ENCODE measurements at places on chromosomes 2 and 18.

- no peak for DNase-seq
These were observed 1.1 kb downstream of the DOK1 start for GRCh38 chr2:74555610-74556103.

DNA sequence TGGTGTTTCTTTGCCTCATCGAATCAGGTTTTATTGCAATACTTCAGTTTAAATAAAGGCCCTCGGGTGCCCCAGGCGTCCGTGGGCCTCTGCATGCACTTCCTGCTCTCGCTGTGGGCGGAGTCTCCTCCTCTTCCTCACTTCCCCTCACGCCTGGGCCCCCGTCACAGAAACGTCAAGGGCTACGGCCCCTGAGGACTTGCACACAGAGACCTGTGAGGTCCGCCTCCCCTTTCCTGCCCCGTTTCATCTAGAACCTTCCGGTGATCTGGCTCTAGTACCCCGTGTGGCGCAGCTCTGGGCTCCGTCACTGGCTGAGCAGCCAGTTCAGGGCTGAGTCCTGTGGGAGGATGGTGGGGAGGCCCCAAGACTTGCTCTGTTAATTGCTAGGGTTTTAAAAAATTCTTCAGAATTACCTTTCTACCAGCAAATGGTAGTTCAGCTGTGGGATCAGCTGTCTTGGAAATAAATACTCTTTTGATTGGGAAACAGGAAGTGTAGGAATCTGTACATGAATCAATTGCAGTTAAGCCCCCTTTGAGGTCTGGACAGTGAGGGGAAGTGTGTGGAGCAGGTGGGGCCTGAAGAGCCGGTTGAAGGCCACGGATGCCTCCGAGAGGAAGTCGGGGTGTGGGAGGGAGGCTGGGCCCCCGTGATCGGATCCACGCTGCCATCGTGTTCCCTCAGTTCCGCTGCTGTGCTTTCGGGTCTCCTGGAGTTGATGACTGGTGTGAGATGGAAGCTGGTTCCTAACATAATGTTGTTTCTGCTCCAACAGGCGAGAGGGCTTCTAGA lies 10.2 kb downstream of the NFATC1 start:
- DNase-seq: peak; percentile 56

- DNase-seq: no peak
These were observed 230.8 kb downstream of the ATAD2B start for GRCh38 chr2:23695890-23696751.

DNA sequence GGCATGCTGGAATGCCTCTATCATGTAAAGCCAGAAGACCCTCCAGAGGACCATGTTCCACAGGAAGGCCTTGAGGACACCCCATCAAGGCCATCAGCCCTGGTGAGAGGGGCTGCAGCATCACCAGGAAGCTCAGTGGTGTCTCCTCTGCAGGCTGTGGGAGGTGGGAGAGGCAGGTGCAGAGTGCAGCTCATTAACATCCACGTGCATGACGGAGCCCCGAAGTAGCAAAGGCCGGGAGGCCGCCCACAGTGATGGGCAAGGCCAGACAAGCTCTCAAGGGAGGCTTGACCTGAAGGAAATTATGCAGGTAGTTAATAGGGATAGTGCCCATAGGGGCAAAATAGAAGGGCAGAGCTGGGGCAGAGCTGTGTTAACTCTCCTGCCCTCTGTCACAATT lies 30.3 kb upstream of the SMCHD1 start:
- DNase-seq: peak; percentile 34

DNA sequence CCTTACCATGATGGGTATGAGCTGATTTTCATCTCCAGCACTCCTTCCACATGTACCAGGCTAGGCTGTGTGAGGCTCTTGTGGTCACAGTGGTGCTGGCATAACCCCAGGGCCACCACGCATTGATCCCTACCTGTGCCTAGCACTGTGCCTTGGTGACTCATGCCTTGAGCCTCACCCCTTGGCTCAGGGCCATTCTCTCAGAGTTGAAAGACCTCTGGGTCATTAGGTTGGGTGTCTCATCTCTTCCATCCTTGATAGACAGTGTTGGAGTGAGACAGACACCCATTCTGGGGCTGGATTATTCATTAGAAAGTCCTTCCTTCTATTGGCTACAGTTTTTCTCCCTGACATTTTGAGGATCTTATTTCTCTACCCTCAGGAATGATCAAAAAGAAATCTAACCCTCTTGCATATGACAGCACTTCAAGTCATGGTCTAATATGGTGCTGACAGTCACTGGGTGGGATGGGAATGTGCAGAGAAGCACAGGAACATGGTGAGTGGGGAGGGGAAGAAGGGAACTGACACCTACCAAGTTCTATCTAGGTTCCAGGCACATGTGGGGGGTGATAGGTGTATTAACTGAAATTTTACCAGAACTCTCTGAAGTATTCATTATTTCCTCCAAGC lies 41.3 kb downstream of the DYSF start:
- peak; percentile 18 for DNase-seq

Measured in small intestine (tissue), 16 donors.